ENCODE measurements at places on chromosomes 4 and X.

DNA sequence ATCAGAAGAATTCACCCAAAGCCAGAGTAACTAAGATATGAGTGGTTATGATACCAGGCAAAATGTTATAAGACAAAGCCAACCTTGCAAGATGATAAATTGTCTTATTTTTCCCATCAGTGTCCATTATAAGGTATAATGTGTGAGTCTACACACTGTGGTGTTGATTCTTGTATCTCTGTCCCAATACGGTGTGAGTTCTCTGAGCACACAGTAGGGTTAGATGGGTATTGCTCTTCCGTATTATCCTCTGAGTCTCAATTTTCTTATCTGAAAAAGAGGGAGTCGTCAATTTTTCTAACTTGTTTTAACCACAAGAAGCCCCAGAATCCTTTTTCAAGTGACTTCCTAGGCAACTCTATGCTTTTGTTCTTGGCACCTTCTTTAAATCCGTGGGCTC is 69.9 kb downstream of the HMGB2 start:
- DNase-seq = no peak

GRCh38 chrX:107541244-107541643 is 87.1 kb upstream of the PRPS1 start:
- no peak for DNase-seq

GRCh38 chrX:103311399-103311780 is 600 bp upstream of the BEX2 start:
- no peak for DNase-seq

DNA sequence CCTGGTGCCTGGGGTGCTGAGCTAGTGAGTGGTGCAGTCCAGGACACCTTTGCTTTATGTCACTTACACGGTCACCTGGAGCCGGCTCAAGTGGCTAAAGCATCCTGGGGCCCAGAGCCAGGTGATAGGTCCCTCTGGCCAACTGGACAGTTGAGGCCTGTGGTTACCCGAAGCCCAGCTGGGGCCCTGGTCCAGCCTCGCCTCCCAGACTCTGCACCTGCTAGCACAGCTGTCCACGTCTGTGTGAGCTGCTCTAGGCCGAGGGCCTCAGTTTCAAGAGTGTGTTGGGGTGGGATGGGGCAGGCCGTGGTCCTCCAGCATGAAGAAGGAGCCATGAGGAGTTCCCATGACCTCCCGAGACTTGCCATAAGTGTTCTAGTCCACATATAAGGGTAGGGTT is 7.7 kb upstream of the ADD1 start:
- DNase-seq = no peak

- no peak for DNase-seq
These were observed 79.8 kb upstream of the OGT start for GRCh38 chrX:71453056-71453455.

DNA sequence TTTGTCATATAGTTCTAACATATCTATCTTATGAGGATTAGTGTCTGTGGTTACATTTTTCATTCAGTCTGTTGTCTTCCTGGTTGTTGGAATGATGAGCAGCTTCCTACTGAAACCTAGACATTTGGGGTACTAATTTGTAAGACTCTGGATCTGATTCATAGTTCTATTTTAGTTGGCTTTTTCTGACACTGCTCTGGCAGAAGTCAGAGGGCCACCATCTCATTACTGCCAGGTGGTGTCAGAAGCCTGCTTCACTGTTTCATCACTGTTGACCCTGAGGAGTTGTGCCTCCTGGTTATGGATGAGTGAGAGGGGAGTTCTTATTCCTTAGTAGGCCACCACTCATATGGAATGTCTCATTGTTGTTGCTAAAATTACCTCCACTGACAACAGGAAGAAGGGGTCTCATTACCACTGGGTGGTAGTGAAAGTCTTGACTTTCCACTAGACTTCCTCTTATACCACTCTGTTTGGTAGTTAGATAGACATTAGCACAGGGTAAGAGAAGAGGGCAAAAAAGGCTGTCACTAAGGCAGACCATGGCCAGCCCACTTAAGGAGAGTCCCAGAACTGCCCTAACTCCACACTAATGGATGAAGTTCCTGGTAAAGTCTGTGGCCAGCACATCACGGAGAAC is 395.2 kb downstream of the SPOCK3 start:
- DNase-seq = no peak

Data from NCI-H1417 treated with DMSO at 0.1 percent for 48 hours (cell line).